ENCODE measurements at places on chromosomes 11 and 22.
A peak's percentile ranks its signal among the peaks of the same experiment; 100 is the strongest.

GRCh38 chr11:66239998-66240780 is 28.2 kb upstream of the RAB1B start:
- no peak for DNase-seq
- H3K27me3 ChIP-seq = no peaks in the 10 kb centered on the region
- H3K4me1 ChIP-seq = no peaks in the 10 kb centered on the region
- H3K27ac ChIP-seq = no peak overlapping the region
- no peak overlapping the region for H3K4me3 ChIP-seq

DNA sequence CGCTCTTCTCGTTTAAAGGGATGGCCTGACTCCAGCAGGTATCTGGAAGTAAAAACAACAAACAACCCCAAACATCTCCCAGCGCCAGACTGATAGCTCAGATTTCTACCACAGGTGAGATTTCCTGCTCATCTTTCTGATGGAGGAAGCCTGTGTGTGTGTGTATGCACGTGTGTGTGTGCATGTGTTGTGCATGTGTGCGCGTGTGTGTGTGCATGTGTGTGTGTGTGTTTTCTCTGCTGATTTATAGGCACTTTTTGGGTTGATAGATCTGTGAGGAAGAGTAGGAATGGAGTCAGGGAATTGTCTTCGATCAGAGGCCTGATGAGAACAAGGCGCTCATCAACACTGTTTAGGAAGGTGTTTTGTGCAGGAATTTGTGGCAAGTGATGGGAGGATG is 103.0 kb downstream of the PKNOX2 start:
- no peak overlapping the region for H3K4me3 ChIP-seq
- no peak overlapping the region for H3K27ac ChIP-seq
- H3K4me1 ChIP-seq = no peaks in the 10 kb centered on the region
- no peak for DNase-seq
- H3K27me3 ChIP-seq = peaks cover 14% of the 10 kb centered on the region

DNA sequence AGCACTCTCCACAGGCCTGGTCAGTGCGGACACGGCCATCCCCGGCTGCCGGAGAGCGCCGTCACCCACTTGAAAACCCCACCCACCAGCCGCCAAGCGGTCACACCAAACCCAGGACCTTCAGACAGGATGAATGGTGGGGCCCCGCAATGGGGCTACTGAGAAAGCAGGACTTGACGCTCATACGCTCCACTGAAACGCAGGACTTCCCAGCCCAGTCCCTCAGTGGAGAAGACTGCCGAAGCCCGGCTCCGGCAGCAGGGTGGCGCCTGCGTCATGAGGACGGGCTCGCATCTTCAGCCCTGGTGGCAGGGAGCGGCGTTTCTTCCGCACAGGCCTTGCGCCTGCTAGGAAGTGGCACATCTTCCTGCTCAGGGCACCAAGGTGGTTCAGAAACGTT is 15.3 kb upstream of the PHLDA2 start:
- H3K4me3 ChIP-seq = no peak overlapping the region
- no peaks in the 10 kb centered on the region for H3K27me3 ChIP-seq
- no peak overlapping the region for H3K27ac ChIP-seq
- H3K4me1 ChIP-seq = peaks cover 20% of the 10 kb centered on the region
- H3K36me3 ChIP-seq = peaks cover 23% of the 10 kb centered on the region
- DNase-seq = no peak

DNA sequence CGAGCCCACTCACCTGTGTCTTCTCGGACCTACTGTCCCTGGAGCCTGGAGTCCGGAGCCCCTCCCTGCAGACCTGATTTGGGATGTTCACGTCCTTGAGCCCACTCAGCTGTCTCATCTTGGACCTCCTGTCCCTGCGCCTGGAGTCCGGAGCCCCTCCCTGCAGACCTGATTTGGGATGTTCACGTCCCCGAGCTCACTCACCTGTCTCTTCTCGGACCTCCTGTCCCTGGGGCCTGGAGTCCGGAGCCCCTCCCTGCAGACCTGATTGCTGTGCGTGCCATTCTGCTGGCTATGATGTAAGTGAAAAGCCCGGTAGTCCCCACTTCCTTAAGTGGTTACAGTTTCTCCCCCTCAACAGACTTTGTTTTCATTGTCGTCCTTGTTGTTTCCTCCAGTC is 867.1 kb downstream of the BRD1 start:
- no peak overlapping the region for H3K4me3 ChIP-seq
- DNase-seq = no peak
- no peaks in the 10 kb centered on the region for H3K36me3 ChIP-seq
- H3K4me1 ChIP-seq = no peaks in the 10 kb centered on the region
- H3K27ac ChIP-seq = no peak overlapping the region

- H3K27me3 ChIP-seq = peaks cover 11% of the 10 kb centered on the region
- no peaks in the 10 kb centered on the region for H3K36me3 ChIP-seq
- DNase-seq = no peak
- no peak overlapping the region for H3K27ac ChIP-seq
Observed at GRCh38 chr22:17117400-17117799, 3.8 kb downstream of the TMEM121B start.

- H3K4me1 ChIP-seq = no peaks in the 10 kb centered on the region
- H3K4me3 ChIP-seq = no peak overlapping the region
- DNase-seq = no peak
- H3K27ac ChIP-seq = no peak overlapping the region
- H3K27me3 ChIP-seq = no peaks in the 10 kb centered on the region
Observed at GRCh38 chr11:12997168-12997567, 11.9 kb upstream of the RASSF10 start.

DNA sequence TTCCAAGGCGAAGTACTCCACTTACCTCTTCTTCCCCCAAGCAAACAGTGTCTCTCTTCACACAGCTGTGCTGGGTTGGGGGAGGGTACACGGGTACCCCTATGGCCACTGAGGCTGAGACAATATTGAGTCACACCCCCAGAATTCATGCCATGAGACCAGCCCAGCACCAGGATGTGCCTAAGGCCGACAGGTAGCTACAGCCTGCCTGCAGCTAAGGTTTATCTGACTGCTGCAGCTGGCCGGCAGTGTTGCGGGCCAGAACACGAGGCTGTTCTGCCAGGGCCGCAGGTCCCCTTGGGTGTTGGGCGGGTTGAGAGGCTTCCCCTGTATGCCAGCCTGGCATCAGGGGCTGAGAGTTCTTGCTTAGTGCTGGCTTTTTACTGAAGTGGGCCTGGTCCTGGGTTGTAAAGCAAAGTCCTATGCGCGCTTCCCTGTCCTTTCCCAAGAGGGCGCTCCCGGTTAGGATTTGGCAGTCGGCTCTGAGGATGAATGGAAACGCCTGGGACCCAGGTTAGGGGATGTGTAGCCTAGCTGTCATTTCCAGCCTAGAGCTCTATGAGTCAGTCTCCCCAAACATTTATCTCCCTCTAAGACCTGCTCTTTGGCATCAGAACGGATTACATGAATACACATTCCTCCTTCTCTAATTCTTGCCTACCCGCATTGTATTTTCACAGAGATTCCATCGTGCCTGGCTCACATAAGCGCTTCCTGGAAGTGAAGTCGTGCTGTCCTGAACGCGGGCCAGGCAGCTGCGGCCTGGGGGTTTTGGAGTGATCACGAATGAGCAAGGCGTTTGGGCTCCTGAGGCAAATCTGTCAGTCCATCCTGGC is 7.1 kb downstream of the USP18 start:
- H3K36me3 ChIP-seq = no peaks in the 10 kb centered on the region
- H3K4me3 ChIP-seq = no peak overlapping the region
- H3K27ac ChIP-seq = no peak overlapping the region
- H3K4me1 ChIP-seq = peaks cover 9% of the 10 kb centered on the region
- no peaks in the 10 kb centered on the region for H3K27me3 ChIP-seq

DNA sequence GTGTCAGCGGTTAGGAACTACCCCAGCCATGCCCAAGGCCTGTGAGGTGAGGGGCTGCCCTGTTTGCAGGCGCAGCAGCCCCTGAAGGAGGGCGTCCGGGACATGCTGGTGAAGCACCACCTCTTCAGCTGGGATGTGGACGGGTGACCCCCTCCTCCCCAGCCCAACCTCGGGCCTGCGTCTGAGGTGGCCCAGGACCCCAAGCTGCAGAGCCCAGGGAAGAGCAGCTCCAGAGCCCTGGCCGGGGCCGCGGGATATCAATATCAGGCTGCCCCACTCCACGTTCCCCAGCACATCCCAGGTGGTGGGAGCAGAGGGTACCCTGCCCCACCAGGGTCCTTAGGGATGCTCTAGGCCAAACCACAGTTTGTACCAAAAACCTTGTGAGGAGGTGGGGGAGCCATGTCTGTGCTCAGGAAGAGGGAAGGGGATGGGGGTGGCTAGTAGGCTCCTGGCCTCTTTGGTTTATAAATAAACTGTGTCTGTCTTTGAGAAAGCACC is 39.3 kb downstream of the SGSM3 start:
- H3K4me1 ChIP-seq = no peaks in the 10 kb centered on the region
- no peak for DNase-seq
- no peaks in the 10 kb centered on the region for H3K27me3 ChIP-seq
- peaks cover 29% of the 10 kb centered on the region for H3K36me3 ChIP-seq
- no peak overlapping the region for H3K4me3 ChIP-seq

GRCh38 chr11:22703040-22703439 is 36.6 kb downstream of the GAS2 start:
- H3K27ac ChIP-seq = no peak overlapping the region
- H3K4me1 ChIP-seq = no peaks in the 10 kb centered on the region
- H3K36me3 ChIP-seq = no peaks in the 10 kb centered on the region
- no peaks in the 10 kb centered on the region for H3K27me3 ChIP-seq
- H3K4me3 ChIP-seq = no peak overlapping the region

- H3K36me3 ChIP-seq = no peaks in the 10 kb centered on the region
- peaks cover 5% of the 10 kb centered on the region for H3K27me3 ChIP-seq
- no peak for DNase-seq
Observed at GRCh38 chr11:118623269-118623655, 15.8 kb downstream of the PHLDB1 start.

- peak overlapping the region; percentile 16 for H3K27ac ChIP-seq
- H3K4me1 ChIP-seq = no peaks in the 10 kb centered on the region
- H3K36me3 ChIP-seq = no peaks in the 10 kb centered on the region
- DNase-seq = no peak
- no peaks in the 10 kb centered on the region for H3K27me3 ChIP-seq
- no peak overlapping the region for H3K4me3 ChIP-seq
Observed at GRCh38 chr22:42688241-42689211, 32.1 kb downstream of the A4GALT start.

GRCh38 chr11:3890806-3891205 is 35.3 kb downstream of the STIM1 start:
- peaks cover 41% of the 10 kb centered on the region for H3K4me1 ChIP-seq
- H3K36me3 ChIP-seq = no peaks in the 10 kb centered on the region
- no peak for DNase-seq
